ENCODE measurements at places on chromosomes 16 and 17.

DNA sequence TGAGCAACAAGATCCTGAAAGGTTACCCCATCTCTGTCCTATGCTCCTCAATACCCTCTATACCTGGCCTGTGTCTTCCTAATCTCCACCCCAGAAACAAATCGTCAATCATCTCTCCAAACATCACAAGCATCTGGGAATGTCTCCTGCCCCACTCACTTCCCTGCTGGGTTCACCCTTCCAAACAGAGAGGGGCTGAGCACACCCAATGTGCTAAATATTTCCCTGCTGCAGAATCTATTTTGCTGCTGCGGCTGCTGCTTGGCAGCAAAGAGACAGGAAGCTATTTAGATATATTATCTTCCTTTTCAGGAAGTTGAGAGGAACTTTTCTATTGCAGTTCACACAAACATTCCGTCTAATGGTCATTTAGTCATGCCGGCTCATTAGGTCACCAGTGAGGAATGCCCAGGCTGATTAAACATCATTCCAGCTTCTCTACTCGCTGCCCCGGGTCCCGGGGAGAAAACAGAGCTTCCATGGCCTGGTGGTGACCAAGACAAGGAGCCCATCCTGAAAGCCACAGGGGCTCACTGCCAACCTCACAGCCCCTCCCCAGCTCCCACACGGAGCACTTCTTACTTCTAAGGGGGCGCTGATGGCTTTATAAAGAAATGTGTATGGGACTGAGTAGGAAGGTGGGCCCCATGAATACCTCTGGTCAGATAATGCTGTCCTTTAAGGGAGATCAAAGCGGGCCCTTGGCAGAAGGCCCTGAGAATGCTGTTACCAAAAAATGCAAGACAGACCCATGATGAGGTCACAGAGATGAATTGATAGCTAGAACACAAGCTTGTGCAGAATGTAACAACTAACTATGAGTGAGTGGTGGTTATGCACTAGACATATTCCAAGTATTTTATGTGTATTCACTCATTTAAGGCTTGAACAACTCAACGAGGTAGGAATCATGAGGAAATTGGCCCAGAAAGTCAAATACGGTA is 218.3 kb downstream of the SOX9 start:
- DNase-seq: peak; percentile 24

GRCh38 chr16:19135896-19136438 is 22.2 kb downstream of the ITPRIPL2 start:
- peak; percentile 93 for DNase-seq

DNA sequence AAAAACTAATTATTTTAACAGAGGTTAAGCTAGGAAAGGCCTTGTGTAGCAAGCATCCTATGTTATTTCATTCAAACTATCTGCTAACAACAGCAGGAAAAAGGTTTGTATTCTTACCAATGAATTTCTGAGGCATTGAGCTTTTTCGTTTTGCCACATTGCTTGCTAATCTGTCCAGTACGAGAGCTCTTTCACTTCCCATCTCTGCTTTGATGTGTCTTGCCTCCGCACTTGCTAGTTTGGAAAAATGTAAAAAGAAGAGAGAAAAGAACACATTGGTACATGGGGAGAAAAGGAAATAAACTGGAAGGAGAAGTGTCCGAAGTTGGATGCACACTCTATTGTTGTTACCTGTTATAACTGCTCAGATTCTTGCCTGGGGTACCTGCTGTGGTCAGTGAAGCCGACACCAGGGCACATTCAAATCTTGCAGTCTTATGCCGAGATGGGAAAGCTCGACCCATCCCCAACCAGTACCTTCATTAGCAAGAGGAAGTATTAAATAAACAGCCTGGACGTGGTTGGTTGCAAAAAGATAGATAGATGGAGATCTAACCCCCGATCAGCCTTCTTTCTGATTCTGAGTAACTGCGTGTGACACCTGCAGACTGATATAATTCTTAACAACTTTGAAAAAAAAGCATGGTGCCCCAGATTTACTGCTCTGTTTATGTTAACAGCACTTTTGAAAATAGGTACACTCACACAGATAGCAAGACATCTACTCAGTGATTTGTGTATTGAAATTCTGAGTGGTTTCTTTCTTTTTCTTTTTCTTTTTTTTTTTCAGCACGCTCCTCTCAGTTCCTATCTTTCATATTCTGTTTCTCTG is 40.0 kb downstream of the GRB7 start:
- no peak for DNase-seq

GRCh38 chr16:88633684-88634140 is 4.7 kb upstream of the IL17C start:
- DNase-seq: peak; percentile 64

- no peak for DNase-seq
These were observed 451.4 kb downstream of the XYLT1 start for GRCh38 chr16:17019366-17019765.

- no peak for DNase-seq
These were observed 39.0 kb upstream of the LGALS9 start for GRCh38 chr17:27591986-27592385.

GRCh38 chr17:15659663-15660062 is 24.4 kb downstream of the TRIM16 start:
- DNase-seq: no peak

DNA sequence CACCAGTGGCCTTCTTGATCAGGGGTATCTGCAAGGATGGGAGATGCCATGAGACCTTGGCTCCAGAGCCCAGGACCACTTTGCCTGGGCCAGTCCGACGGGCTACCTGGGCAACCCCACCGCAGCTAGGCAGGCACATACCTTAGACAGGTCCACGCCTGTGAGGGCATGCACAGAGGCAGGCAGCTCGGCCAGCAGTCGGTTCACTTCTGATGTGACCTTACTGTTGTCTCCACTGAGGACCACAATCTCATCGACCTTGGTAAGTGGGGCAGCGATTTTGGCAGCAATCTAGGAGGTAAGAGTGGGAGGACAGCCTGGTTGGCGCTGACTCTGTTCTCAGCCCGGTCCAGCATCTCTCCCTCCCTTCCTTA is 17.0 kb downstream of the FLOT2 start:
- DNase-seq: no peak

- DNase-seq: no peak
These were observed 11.4 kb downstream of the ARSG start for GRCh38 chr17:68302666-68303065.

GRCh38 chr16:68046106-68046505 is 23.0 kb downstream of the DUS2 start:
- DNase-seq: no peak

DNA sequence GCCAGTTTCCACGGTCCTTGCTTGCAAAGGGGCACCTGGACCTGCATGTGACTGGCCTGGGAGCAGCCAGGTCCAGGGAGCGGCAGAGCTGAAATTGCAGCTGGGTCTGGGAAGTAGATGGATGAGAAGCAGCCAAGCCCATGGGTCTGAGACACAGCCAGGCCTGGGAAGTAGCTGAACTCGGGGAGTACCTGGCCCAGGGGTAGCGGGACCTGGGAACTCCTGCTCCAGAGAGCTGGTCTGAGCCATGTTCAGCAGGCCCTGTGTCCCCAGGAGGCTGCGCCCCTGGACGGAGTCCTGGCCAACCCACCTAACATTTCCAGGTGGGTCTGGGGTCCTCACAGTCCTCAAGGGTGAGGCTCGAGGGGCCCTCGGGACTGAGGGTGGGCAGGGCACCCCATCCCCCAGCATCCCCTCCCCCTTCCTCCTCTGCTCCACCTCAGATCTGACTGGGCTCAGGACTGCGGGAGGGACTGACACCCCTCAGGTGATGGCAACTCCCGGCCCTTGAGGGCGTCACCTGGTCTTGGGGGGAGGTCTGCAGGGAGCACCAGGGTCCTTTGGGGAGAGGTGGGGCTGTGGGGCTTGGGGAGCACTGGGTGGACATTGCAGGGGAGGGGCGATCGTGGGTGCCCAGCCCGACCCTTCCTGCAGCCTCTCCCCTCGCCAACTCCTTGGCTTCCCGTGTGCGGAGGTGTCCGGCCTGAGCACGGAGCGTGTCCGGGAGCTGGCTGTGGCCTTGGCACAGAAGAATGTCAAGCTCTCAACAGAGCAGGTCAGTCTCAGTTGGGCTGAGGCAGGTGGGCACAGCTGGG is 3.0 kb downstream of the MSLN start:
- no peak for DNase-seq
